Activated CD4-positive, CD25-positive, alpha-beta regulatory T cell (primary cell): ENCODE measurements at places on chromosomes 2 and 18.

- DNase-seq, result no peak
Observed at GRCh38 chr2:231276987-231277386, 78.6 kb downstream of the ARMC9 start.

- DNase-seq, result no peak
Observed at GRCh38 chr2:16013359-16013911, 73.1 kb downstream of the MYCN start.

DNA sequence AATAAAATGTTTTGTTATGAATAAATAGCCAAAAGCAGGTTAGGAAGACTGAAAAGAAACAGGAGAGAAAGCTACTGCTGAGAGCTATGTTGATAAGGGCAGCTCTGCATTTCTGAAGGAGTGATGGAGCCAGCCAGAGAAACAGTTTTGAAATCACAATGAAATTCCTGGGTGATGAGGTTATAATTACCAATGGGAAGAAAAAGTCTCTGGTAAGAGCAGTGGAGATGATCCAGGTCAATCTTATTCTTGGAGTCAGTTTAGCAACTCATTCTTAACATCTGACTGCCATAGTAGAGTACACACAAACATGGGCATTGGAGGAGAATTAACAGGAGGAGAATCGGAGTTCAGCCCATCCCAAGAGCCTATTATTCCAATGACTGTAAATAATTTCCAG, 2.4 kb downstream of the ALKAL2 start:
- DNase-seq, result no peak

DNA sequence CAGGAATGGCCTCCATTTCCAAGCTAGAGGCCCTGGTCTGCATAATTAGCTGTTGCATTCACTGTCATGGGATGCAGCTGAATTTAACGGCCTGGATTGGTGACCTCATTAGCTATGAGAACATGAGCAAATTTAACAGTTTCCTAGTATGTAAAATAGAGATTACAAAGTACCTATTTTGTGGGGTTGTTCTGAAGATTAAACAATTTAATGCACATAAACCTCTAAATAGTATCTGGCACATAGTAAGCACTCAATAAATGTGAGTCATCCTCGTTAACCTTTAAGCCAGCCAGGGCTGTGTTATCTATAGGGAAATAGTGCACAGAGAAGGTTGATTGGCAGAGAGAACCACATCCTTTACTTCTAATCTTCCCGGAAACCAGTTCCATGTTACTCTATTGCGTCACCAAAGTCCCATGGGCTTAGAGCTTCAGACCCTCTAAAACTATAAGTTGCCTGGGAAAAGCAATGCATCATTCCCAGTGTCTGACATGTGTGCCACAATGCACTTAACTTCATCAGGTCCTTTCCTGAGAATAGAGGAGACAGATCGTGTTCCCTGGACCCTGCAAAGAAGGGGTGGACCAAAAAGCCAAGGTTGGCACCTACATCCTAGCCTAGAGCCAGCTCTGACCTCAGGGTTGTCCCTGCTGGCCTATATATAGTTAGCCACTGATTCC, 196.5 kb downstream of the LNPK start:
- DNase-seq, result no peak

- no peak for DNase-seq
Observed at GRCh38 chr2:166297951-166298350, 77.8 kb downstream of the SCN9A start.

GRCh38 chr2:188524519-188525113, 232.9 kb downstream of the GULP1 start:
- DNase-seq, result no peak

- DNase-seq, result no peak
Observed at GRCh38 chr2:141570474-141571131, 560.2 kb downstream of the LRP1B start.

- no peak for DNase-seq
Observed at GRCh38 chr2:178506524-178506923, 26.3 kb downstream of the PLEKHA3 start.

DNA sequence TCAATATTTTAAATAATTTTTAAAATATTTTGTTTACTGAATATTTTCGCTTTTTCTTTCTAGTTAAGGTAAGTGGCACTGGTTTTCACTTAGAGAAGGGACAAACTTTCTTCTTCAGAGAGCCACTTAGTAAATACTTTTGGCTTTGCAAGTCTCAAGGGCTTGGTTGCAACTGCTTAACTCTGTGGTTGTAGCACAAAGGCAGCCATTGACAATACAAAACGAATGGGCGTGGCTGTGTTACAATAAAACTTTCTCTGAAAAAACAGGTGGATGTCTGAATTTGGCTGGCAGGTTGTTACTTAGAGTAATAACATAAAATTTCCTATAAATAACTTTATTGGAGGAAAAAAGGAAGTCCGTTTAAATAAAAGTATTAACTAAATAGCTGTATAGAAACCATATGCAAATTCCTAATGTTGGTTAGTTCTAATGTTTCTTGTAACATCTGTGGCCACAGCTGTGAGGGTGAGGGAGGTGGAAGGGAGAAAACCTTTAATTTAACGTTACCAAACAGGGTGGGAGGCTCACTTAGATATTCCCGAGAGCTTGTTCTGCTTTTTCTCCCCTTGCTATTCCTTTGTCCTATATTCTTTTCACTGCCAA, 62.4 kb upstream of the TNP1 start:
- DNase-seq, result no peak

- DNase-seq, result no peak
Observed at GRCh38 chr2:179814050-179814449, 47.4 kb downstream of the ZNF385B start.

DNA sequence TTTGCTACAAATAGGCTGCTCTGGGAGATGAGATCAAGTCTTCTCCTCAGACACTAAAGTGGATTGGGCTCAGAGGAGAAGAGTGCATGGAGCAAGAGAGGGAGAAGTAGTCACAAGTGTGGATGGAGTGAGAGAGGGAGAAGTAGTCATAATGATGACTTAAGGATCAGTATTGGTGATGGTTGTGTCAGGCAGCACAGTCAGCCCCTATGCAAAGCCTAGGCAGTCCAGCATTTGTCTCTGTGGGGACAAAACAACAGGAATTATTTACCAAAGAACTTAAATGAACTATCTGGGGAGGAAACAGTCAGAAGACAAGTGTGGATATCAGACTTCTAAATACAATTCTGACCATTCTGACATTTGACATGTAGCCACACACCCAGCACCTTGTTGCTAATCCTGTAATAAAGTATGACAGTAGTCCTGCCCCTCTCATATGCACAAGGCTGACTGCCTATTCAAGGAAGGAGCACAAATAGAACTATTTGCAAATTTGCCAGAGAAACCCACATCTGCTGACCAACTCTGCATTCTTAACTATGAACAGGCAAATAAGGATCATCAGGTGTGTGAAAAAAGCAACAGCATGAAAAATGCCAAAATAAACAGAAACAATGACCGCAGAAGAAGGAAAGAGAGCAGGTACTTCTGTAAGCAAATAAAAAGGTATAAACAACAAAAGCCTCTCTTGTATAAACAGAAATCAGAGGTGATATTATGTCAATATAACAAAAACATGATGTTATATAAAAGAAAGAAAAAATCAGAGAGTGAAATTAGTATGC, 1597.9 kb upstream of the ACVR2A start:
- no peak for DNase-seq

GRCh38 chr2:139836769-139837168, 1056.6 kb upstream of the NXPH2 start:
- no peak for DNase-seq

GRCh38 chr2:77867146-77867545, 345.0 kb upstream of the LRRTM4 start:
- no peak for DNase-seq

- no peak for DNase-seq
Observed at GRCh38 chr2:188085421-188085820, 206.3 kb upstream of the GULP1 start.

- peak; percentile 15 for DNase-seq
Observed at GRCh38 chr18:55415258-55415871, 172.6 kb downstream of the TCF4 start.

GRCh38 chr2:9914384-9915065, 37.0 kb upstream of the GRHL1 start:
- peak; percentile 15 for DNase-seq

GRCh38 chr2:201781557-201782051, 871 bp upstream of the ALS2 start:
- DNase-seq, result no peak

- DNase-seq, result no peak
Observed at GRCh38 chr2:15547115-15547876, 13.8 kb downstream of the NBAS start.

GRCh38 chr2:38163579-38163978, 87.6 kb upstream of the CYP1B1 start:
- no peak for DNase-seq

DNA sequence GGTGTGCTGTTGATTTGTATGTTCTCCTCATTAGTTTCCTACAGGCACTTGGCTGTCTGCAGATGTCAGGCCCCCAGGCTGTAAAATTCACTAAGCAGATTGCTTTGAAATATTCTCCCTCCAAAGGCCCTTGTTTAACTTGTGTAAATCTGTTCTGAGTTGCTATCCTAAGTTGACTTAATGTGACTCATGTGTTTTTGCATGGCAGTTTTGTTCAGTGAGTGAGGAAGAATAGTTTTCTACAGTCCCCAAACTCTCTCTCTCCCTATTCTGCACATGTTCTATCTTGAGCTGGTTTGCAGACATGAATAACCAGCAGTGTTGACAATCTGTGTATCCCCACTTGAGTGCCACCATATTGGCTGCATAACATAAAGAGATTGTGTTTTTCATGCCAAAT, 1005.4 kb upstream of the DDX18 start:
- DNase-seq, result no peak

DNA sequence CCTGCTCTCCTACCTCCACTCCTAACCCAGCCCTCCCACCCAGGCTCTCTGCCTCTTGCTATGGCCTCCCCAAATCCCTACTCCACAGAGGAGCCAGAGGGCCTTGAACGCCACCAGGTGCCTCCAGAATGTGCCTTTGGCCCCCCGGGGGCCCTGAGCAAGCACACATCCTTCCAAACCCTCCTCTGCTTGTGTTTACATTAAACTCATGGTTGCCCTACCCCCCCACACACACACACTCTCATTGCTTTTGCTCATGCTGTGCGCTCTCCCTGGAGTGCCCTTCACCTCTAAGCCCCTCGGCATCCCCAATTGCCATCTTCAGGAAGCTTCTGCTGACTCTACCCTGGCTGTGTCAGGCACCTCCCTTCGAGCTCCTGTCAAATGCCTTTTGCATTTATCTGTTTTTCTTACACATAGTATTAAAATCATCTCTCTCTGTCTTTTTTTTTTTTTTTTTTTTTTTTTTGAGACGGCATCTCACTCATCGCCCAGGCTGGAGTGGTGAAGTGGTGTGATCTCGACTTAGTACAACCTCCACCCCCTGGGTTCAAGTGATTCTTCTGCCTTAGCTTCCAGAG, 16.3 kb upstream of the TET3 start:
- DNase-seq, result no peak

DNA sequence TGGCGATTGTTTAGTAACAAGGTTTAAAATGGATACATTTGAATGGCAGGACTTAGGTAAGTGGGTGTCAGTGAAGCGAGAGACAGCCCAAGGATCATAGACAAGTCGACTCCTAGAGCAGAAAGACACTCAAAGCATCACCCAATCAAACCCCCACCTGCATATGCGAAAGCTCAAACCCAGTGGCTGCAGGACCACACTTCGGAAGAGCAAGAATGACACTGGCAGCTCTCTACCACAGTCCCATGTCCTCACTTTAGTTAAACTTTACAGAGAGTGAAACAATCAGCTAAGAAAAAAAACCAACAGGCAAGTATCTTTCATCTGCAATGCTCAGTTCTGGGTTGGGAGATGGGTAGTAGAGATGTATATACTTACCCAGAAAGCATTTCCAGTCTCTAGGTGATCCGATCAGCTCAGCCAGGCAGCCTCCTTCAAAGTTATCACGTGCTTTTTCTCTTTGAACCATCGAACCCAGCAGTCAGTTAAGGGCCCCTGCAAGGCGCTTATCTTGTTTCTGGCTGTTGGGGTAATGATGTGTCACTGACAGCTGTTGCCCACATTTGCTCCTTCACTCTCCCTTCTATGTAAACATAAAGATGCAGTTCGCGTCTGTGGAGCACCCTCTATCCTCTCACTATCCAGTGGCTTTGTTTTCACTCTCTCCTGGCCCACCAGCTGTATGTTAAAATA, 357.5 kb upstream of the ID2 start:
- no peak for DNase-seq

DNA sequence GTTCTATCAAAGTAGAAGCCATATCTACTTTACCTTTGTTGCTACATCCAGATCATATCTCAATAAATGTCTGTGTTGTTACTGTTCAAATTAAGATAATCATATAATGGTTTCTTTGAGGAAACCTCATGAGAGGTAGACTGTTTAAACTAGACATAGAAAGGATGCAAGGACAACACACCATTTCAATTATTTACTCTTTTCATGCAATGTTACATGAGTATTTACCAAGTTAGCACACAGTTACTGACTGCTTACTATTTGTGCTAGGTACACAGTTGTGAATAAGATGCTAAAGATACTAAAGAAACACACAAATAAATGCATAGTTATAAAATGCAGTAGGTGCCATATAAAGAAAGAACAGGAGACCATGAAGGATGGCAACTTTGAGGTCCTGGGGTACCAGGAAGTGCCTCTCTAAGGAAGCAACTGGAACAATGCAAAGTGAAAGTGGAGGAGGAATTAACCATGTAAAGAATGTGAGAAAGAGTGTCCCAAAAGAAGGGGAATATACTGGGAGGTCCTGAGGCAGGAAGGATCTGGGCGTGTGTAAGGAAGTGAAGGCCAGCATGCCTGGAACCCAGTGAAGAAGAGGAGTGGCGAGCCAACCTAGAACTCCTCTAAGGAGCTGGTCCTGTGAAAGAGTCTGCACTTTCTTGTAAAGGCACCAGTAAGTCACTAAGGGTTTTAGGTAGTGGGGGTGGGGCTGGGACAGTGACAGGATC, 39.4 kb downstream of the RBMS1 start:
- DNase-seq, result no peak

GRCh38 chr2:202426751-202427150, 50.6 kb downstream of the BMPR2 start:
- no peak for DNase-seq

DNA sequence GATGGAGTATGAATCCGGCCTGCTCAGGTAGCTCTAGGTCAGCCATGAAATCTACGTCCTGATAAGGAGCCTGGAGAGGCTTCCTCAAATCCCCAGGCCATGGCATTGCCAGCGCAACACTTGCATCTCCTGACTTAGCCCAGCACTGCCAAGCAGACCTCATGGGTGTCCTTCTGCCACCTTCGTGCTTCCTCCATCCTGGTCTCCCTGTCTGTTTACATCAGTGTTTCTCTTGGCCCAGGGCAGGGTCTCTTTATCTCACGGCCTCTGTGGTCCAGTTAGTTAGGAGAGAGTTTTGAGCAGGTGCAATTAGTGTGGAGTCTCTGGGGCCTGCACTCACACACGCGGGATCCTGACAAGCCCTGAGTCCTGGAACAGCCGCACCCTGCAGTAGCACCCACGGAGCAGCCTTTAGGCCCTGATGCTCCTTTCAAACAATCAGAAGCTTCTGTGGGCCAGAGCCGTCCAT, 193.1 kb upstream of the ARL4C start:
- DNase-seq, result no peak

DNA sequence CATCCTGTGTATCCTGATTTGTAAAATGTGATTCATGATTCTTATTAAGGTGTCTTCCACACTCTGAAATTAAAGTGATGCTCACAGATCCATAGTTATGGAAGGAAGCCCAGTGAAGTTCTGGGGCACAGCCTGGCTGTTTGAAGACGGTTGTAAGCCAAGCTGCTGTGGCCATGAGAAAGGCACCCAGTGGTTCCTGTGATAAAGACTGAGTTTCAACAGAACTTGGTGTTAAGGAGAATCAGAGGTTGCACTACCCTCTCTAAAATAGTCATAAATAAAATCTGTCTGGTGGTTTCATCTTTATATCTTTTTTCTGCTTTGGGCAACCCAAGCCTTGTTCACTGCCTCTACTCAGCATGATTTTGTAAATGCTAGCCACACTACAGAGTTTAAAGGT, 32.2 kb upstream of the SPOPL start:
- no peak for DNase-seq
